ENCODE measurements at places on chromosomes 3 and 15.
A peak's percentile ranks its signal among the peaks of the same experiment; 100 is the strongest.

GRCh38 chr15:101266034-101266433 is 11.3 kb downstream of the SELENOS start:
- DNase-seq = no peak

GRCh38 chr3:114527036-114527644 is 233.3 kb downstream of the TIGIT start:
- DNase-seq = no peak

DNA sequence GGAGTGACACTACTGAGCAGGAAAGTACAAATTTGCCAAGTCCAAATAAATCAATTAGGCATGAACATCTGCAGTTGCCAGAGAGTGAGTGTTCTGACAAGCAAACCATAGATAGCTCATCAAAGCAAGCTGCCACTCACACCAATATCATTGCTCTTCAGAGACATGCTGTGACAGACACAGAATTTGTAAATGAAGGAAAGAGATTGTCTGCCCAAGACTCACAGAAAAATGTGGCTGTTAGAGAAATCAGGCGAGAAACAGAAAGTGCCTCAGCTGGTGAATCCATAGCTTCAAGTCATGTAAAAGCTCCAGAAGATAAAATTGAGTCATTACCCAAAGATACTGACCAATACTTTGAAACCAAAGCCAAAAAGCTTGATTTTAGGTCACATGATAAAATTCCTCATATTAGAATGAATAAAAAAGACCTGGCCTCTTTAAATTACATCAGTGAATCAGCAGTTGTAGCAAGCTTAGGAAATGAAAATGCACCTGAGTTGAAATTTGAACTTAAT is 50.8 kb downstream of the CRYBG3 start:
- no peak for DNase-seq

DNA sequence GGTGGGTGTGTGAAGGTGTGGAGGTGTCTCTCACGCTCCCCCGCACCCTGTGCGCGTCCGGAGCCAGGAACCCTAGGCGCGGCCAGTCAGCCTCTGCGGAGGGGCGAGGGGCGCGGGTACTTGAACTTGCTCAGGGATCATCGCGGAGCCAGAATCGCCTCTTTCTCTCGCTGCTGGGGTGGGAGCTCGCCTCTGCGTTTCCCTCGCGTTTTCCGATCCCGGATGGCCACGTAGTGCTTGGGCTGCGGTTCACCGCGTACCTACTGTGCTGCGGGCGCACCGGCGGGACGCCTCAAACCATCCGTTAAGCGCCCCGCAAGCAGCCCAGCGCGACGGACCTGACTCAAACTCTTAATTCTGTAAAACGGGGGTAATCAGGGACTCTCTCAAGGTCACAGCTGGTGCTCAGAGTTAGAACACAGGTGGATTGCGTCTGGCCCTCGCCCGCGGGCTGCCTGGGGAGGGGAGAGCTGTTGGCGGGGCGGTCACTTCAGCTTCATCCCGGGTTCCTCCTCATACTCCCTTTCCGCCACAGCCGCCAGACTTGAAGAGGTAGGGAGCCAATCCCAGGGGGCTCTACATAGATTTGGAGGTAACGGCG is 686 bp downstream of the MYRIP start:
- DNase-seq = no peak

- peak; percentile 66 for DNase-seq
These were observed 30.2 kb downstream of the ZNF710 start for GRCh38 chr15:90031231-90031791.

DNA sequence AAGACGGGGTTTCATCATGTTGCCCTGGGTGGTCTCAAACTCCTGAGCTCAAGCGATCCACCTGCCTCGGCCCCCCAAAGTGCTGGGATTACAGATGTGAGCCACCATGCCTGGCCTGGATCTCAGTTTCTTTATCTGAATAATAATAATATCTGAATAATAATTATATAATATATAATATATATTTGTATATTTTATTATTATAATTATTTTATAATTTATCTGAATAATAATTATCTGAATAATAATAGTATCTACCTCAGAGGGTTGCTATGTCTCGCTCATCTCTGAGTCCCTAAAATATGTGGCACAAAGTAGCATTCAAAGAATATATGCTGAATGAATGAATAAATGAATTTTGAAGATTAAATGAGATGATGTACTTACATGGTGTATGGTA is 44.8 kb downstream of the TMEM40 start:
- DNase-seq = no peak

DNA sequence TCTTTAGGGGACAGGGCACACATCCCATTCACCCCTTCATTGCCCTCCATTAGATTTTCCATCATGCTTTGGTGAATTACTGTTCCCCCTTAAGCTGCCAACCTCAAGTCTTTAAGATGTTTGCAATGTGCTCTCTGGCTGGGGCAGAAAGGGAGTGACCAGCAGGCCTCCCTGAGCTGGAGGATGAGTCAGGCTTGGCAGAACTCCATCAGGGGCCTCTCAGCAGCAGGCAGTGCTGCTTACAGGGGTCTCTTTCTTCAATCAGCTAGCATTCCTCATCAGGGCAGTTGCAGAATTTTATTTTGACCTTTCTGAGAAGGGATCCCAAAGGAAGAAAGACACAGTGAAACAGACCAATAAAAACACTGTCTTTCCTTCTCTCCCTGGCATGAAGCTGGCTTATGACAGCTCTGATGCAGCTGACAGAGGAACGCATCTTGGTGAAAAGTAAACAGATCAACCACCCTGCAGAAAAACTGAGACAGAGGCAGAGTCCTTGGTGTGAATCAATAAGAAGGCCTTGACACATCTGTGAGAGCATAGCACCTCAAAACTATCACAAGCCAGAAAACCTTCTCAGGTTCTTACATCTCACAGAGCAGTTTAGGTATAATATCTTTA is 88.7 kb upstream of the MRPL3 start:
- DNase-seq = no peak

DNA sequence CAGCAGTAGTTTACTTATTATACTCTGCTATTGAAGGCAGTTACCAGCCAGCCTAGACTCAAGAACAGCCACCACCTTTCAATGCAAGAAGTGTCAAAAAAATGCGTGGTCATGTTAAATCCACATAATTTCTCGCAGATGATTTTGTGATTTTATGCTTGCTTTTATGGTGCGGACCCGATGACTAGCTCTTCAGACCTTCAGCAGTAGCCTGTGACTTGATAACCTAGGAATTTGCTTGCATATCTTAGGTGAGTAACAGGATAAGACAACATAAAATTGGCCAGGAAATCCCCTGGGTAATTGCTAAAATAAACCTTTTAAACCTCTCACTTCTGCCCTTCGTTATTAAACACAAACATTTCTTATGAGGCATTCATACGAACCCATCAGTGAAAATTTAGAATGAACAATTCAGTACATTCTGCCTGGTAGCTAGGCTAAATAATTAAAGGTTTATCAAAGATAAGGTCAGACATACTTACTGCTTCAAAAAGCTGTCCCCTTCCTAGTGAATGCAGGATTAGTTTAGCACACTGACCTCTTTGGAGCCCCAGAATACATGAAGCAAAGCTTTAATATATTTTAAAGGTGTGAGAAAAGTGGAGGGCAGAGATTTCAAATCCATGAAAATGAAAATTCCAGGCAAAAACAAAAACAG is 798.8 kb downstream of the OTOL1 start:
- DNase-seq = no peak

DNA sequence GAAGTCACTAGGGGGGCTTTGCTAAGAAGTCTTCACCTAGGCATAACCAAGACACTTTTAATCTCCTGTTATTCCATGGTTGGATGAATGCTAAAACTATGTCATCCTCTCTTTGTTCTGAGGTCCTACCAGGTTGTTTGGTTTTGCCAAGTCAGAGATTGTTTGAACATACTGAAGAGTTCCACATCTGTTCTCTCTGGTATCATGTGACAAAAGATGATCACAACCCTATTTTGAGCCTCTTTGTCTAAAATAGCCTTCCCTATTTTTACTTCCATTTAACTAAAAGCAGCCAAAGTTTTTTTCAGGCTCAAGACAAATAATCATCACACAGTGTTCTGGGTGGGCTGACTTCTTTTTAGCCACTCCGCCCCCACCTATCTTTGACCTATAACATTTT is 218.4 kb upstream of the LMCD1 start:
- DNase-seq = no peak

- DNase-seq = no peak
These were observed 28.8 kb upstream of the RYK start for GRCh38 chr3:134279466-134279865.

GRCh38 chr3:111615880-111616279 is 20.7 kb upstream of the ZBED2 start:
- DNase-seq = no peak

DNA sequence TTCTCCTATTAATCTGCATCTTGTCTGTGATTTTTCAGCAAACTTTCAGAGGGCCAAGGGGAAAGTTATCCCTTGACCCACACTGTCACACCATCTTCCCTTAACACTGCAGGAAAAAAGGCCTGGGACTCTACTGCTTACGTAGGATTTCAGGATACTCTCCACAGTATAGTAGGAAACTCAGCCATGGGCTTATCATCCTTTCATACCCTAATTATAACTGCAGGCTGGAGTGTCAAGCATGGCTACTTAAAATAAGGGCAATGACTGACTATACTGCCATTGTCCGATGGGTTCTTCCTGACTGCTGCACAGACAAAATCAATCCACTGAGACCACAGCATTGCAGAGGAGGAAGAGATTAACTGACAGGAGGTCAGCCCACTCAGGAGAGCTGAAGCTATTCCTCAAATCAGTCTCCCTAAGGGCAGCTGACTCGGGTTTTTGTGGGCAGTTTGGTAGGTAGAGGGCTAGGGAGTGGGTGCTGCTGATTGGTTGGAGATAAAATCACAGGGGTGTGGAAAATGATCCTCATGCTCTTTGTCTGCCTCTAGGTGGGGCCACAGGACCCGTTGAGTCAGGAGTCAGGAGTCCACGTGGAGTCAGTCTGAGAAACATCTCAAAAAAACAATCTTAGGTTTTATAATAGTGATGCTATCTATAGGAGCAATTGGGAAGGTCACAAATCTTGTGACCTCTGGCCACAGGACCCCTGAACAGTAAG is 118.2 kb upstream of the STRIT1 start:
- DNase-seq = peak; percentile 49

DNA sequence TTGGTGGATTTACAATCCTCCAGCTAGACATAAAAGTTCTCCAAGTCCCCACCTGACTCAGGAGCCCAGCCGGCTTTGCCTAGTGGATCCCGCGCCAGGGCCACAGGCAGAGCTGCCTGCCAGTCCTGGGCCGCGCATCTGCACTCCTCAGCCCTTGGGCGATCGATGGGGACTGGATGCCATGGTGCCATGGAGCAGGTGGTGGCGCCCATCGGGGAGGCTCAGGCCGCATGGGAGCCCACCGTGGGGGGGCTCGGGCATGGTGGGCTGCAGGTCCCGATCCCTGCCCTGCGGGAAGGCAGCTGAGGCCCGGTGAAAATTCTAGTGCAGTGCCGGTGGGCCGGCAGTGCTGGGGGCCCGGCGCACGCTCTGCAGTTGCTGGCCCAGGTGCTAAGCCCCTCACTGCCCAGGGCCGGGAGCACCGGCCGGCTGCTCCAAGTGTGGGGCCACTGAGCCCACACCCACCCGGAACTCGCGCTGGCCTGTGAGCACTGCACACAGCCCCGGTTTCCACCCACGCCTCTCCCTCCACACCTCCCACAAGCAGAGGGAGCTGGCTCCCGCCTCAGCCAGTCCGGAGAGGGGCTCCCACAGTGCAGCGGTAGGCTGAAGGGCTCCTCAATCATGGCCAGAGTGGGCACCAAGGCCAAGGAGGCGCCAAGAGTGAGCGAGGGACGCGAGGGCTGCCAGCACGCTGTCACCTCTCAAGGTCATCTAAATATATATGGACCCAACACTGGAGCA is 38.8 kb upstream of the IGSF11 start:
- DNase-seq = no peak

DNA sequence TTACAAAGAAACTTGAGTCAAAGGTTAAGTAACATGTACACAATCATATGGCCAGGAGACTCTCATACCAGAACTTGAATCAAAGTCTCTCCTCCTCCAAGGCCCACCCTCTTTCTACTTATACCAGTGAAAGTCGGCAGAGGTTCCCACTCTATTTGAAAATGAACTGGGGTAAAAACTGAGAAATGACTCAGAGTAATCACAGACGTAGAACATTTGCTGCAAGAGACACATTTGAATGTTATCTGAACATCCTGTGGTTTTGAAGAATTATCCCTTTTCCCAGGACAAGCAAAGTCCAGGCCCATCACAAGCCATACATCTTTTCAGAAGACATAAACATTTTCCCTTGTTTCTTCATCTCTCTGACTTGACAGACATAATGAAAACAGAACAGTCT is 55.8 kb downstream of the SHOX2 start:
- no peak for DNase-seq

- no peak for DNase-seq
These were observed 10.5 kb downstream of the NUTM1 start for GRCh38 chr15:34353627-34354026.

- DNase-seq = no peak
These were observed 30.3 kb downstream of the MOBP start for GRCh38 chr3:39497753-39498152.

- peak; percentile 71 for DNase-seq
These were observed at the start of gene CMTM7 for GRCh38 chr3:32391643-32392535. TSS of gene CMTM7 (plus strand) at chr3:32391853. CDS start at chr3:32391907, 54 bp downstream.

GRCh38 chr3:87218560-87218959 is 8.5 kb upstream of the CHMP2B start:
- no peak for DNase-seq

- no peak for DNase-seq
These were observed 62.0 kb downstream of the TSC22D2 start for GRCh38 chr3:150469931-150470740.

GRCh38 chr15:92693691-92694331 is 38.2 kb upstream of the FAM174B start:
- no peak for DNase-seq

DNA sequence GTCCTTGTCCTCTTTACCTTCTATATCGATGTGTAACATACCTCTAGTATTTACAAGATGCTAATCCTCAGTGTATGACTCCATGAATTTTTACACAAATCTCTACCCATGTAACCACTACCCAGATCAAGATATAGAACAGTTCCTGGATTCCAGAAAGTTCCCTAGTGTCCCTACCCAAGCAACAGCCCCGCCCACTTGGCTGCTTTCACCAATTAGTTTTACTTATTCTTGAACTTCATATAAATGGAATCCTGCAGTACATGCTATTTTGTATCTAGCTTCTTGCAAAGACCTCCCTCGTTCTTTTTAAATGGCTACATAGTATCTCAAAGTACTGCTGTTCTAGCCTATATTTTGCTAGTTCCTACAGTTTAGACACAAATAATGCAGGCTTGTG is 33.0 kb downstream of the CD276 start:
- DNase-seq = no peak

GRCh38 chr3:126445506-126445905 is 30.2 kb downstream of the ZXDC start:
- DNase-seq = no peak

Measured in T-helper 2 cell (primary cell).